ENCODE measurements at places on chromosomes 7 and 10. TPM values are rescaled to one million over a fixed set of nuclear protein-coding genes. Genes with fewer than 3 reads are reported as not detected.

- H3K36me3 ChIP-seq = no peaks in the 10 kb centered on the region
- peaks cover 4% of the 10 kb centered on the region for H3K27me3 ChIP-seq
- H3K4me1 ChIP-seq = no peaks in the 10 kb centered on the region
- H3K27ac ChIP-seq = no peak overlapping the region
Measured at GRCh38 chr10:47112612-47113011, 187.4 kb upstream of the GDF10 start.

DNA sequence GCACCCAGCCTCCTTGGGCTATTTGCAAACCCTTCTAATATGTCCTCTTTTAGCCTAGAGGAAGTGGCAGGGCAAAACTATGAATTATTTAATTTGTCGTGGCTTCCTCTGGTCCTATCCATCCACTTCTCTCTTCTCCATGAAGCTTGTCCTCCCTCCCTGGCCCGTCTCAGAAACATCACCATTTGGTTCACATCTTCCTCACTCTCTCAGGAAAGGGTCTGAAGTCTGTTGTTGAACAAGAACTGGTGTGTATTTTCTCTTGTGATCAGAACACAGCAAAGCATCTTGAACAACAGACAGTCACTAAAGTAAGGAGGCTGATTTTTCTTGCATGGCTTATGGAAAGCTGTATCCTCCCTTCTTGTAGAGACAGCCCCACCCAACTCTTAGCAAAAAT is 550.1 kb upstream of the NRP1 start:
- peaks cover 10% of the 10 kb centered on the region for H3K27me3 ChIP-seq
- H3K4me1 ChIP-seq = no peaks in the 10 kb centered on the region
- H3K4me3 ChIP-seq = no peak overlapping the region
- H3K27ac ChIP-seq = no peak overlapping the region

DNA sequence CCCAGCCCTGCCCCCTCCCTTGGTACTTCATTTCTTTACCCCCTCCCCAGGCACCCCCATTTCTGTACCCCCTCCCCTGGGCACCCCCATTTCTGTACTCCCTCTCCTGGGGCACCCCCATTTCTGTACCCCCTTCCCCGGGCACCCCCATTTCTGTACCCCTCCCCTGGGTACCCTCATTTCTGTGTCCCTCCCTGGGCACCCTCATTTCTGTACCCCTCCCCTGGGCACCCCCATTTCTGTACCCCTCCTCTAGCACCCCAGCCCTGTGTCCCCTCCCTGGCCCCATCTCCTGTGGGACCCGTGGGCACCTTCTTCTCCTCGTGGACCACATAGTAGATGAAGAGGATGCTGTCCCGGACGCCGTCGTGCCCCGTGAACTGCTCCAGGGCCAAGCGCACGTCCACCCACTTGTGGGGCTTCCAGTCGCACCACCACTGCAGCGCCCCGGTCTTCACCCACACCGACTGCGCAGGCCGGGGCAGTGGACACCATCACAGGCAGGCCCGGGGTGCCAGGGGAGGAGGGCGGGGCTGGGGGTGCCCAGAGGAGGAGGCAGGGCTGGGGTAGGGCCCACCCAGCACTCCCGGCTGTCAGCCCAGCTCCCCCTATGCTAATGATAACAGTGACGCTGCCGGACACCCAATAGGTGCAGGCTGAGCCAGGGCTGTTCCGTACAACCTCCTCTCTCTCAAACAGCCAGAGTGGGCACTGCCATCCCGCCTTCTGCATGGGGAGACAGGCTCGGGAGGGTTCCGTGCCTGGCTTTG is 20.4 kb downstream of the TECPR1 start:
- H3K36me3 ChIP-seq = no peaks in the 10 kb centered on the region
- H3K4me3 ChIP-seq = no peak overlapping the region
- DNase-seq = no peak
- no peak overlapping the region for H3K27ac ChIP-seq
- H3K4me1 ChIP-seq = no peaks in the 10 kb centered on the region

Gene COBL
- total RNA-seq = not detected

- no peaks in the 10 kb centered on the region for H3K27me3 ChIP-seq
- peaks cover 56% of the 10 kb centered on the region for H3K4me1 ChIP-seq
- H3K4me3 ChIP-seq = peak overlapping the region; percentile 99
- H3K27ac ChIP-seq = peak overlapping the region; percentile 99
- peaks cover 2% of the 10 kb centered on the region for H3K36me3 ChIP-seq
Measured at GRCh38 chr10:102647443-102648268, 3.4 kb downstream of the TRIM8 start.

Gene AKR1C4
- not detected for total RNA-seq

DNA sequence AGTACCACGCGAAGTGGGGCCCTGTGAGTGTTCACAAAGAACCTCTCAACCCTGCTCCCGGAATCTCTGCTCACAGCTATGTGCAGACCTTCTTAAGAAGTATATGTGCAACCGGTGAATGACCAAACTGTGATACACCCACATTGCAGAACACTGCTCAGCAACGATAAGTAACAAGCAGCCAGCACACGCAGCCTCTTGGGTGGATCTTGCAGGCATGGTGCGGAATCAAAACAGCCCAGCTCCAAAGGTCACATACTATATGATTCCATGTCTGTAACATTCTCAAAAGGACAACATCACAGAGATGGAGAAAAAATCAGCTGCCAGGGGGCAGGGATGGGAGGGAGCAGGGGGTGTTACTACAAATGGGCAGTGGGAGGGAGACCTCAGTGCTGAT is 101.6 kb downstream of the DLG5 start:
- no peak overlapping the region for H3K4me3 ChIP-seq
- peaks cover 7% of the 10 kb centered on the region for H3K4me1 ChIP-seq
- no peak overlapping the region for H3K27ac ChIP-seq
- H3K27me3 ChIP-seq = no peaks in the 10 kb centered on the region
- no peaks in the 10 kb centered on the region for H3K36me3 ChIP-seq
- DNase-seq = no peak

DNA sequence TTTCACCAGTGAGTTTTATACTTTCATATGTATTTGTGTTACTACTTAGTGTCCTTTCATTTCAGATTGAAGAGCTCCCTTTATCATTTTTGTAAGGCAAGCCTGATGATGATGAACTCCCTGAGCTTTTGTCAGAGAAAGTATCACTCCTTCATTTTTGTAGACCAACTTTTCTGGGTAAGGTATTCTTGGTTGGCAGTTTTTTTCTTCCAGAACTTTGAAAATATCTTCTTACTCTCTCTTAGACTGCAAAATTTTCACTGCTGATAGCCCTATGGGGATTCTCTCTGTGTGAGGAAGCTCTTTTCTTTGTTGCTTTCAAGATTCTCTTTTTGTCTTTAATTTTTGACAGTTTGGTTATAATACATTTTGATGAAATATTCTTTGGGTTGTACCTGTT is 35.7 kb downstream of the CCDC7 start:
- H3K27ac ChIP-seq = no peak overlapping the region
- no peaks in the 10 kb centered on the region for H3K4me1 ChIP-seq
- H3K36me3 ChIP-seq = peaks cover 12% of the 10 kb centered on the region
- no peak overlapping the region for H3K4me3 ChIP-seq

Gene ITPRID1
- total RNA-seq = not detected

GRCh38 chr7:73941836-73942551 is 81.0 kb downstream of the TMEM270 start:
- no peaks in the 10 kb centered on the region for H3K36me3 ChIP-seq
- H3K4me3 ChIP-seq = no peak overlapping the region
- DNase-seq = no peak

DNA sequence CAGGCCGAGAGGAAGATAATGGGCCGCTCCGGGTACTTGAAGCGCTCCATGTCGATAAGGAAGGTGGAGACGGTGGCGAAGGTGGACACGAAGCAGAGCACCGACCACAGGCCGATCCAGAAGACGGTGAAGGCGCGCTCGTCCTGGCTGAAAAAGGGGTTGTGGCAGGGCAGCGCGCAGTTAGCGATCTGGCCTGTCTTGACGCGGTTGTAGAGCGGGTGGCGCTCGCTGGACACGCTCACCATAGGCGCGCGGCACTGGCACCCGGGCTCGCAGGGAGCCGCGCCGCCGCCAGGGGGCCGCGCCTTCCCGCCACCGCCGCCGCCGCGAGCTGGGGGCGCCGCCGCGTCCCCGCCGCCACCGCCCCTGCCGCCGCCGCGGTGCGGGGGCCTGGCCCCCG is 1.6 kb downstream of the FZD8 start:
- H3K27me3 ChIP-seq = peaks cover 17% of the 10 kb centered on the region
- peak; percentile 18 for DNase-seq
- peak overlapping the region; percentile 89 for H3K4me3 ChIP-seq
- H3K4me1 ChIP-seq = peaks cover 13% of the 10 kb centered on the region

Gene FKBP6
- not detected for total RNA-seq

Gene SPRN
- total RNA-seq = not detected

DNA sequence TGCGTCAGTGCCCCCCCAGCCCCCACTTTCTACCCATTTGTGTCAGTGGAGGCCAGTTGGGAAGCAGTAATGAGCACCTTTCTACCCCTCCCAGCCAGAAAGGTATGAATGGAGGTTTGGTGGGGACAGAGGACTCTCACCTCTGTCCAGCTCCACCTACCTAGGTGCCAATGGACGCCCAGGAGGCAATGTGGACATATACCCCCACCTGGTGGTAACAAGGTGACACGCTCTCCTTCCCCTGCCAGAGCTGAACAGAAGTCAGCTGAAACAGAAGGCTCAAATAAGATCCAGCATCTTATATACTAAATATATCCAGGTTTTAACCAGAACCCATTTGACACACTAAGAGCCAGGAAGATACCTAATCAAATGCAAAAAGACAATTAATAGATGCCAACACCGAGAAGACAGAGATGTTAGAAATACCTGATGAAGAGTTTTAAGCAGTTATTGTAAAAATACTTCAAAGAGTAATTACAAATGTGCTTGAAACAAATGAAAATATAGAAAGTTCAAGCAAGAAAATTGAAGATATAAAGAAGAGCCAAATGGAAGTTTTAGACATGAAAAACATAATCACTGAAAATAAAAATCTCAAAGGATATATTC is 18.4 kb upstream of the SORCS3 start:
- no peak overlapping the region for H3K4me3 ChIP-seq
- no peak overlapping the region for H3K27ac ChIP-seq
- DNase-seq = no peak
- peaks cover 80% of the 10 kb centered on the region for H3K27me3 ChIP-seq
- no peaks in the 10 kb centered on the region for H3K36me3 ChIP-seq

- peaks cover 23% of the 10 kb centered on the region for H3K4me1 ChIP-seq
- no peaks in the 10 kb centered on the region for H3K27me3 ChIP-seq
- DNase-seq = no peak
- no peaks in the 10 kb centered on the region for H3K36me3 ChIP-seq
- H3K4me3 ChIP-seq = peak overlapping the region; percentile 97
Measured at GRCh38 chr10:986881-987619, 1.2 kb upstream of the GTPBP4 start.

Gene SORCS1
- not detected for total RNA-seq

GRCh38 chr10:70649526-70649925 is 22.8 kb upstream of the ADAMTS14 start:
- H3K36me3 ChIP-seq = peaks cover 3% of the 10 kb centered on the region
- no peak overlapping the region for H3K27ac ChIP-seq
- H3K4me1 ChIP-seq = no peaks in the 10 kb centered on the region
- H3K27me3 ChIP-seq = no peaks in the 10 kb centered on the region

DNA sequence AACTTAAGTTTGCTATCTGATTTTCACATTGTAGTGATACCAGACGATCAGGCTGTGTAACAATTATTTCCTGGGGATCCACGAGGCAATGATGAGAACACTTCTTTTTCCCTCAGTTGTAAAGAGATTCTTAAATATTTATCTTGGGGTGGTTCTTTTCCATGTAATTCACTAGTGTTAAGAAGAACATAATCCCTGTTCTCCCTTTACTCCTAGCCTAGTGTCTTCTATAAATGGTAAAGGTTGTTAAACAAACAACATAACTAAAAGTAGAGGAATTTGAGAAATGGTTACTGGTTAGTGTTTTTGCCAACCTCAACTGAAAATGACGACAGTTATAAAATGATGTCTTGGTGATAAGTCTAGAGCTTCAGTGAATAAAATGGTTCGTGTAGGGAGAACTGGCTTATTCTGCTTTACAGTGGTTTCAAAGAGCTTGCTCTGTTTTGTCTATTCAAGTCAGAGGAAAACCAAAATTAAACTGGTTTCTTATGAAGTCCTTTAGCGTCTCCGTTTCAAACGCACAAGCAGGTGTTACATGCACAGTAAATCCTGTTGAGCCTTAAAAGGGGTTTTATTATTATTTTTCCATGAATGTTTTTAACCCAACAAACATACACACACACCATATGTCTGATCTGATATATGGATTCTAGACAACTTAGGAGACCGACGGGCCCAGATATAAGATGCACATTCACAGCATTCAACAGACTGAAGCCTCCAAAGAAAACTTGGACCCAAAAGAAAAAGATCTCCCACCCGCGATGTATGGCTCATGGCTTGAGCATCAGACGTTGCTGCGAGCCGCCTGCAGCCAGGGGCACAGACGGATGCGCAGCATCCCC is 1.1 kb downstream of the TBX20 start:
- no peaks in the 10 kb centered on the region for H3K4me1 ChIP-seq
- no peak overlapping the region for H3K27ac ChIP-seq
- H3K27me3 ChIP-seq = peaks cover 85% of the 10 kb centered on the region
- peak overlapping the region; percentile 55 for H3K4me3 ChIP-seq
- no peak for DNase-seq
- peaks cover 3% of the 10 kb centered on the region for H3K36me3 ChIP-seq

GRCh38 chr7:64574540-64575099 is 11.7 kb upstream of the ZNF680 start:
- no peaks in the 10 kb centered on the region for H3K36me3 ChIP-seq
- peaks cover 5% of the 10 kb centered on the region for H3K4me1 ChIP-seq
- no peak overlapping the region for H3K27ac ChIP-seq
- no peak overlapping the region for H3K4me3 ChIP-seq

DNA sequence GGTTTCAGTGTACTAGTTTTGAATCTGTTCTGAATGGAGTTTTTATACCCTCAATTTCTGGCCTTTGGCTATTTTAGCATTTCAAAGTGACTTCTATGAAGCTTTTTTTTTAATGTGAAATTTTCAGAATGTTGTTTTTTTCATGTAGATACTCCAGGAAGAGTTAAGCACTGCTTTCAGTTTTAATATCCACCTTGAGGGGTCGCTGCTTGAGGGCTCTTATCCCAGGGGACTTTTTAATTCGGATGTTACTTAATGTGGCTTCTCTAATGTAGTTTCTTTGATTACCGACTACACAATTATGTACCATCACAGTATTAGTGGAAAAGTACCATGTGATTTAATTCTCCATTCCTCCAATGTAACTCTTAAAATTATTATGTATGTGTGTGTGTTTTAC is 5.2 kb downstream of the IFIT5 start:
- H3K27me3 ChIP-seq = no peaks in the 10 kb centered on the region
- H3K4me1 ChIP-seq = peaks cover 33% of the 10 kb centered on the region
- peaks cover 6% of the 10 kb centered on the region for H3K36me3 ChIP-seq
- H3K27ac ChIP-seq = peak overlapping the region; percentile 21
- no peak overlapping the region for H3K4me3 ChIP-seq
- no peak for DNase-seq

Gene ASIC3
- 6.7 TPM for total RNA-seq

Gene CDK6
- 63.7 TPM for total RNA-seq

- H3K27ac ChIP-seq = no peak overlapping the region
- no peaks in the 10 kb centered on the region for H3K36me3 ChIP-seq
- H3K27me3 ChIP-seq = peaks cover 13% of the 10 kb centered on the region
- H3K4me3 ChIP-seq = no peak overlapping the region
Measured at GRCh38 chr7:13072014-13072413, 384.6 kb downstream of the ARL4A start.
